ENCODE measurements at places on chromosomes 6 and 20.

DNA sequence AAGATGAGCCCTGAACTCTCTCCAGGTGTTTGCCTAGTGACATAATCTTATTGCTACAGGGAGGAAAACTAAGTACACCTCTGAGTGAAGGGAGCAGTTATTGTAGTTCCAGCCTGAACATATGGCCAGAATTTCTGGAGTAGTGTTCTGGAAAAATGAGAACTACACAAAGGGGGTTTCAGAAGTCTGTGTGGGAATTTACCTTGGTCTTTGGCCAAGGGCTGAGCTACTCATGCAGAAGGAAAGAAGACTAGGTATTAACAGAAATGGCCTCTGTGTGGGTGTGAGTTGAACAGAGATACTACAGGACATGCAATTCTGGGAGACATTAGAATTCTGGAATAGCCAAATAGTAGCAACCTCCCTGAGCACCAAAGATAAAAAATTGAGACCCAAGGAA lies 1009.7 kb upstream of the GJE1 start:
- DNase-seq: no peak

DNA sequence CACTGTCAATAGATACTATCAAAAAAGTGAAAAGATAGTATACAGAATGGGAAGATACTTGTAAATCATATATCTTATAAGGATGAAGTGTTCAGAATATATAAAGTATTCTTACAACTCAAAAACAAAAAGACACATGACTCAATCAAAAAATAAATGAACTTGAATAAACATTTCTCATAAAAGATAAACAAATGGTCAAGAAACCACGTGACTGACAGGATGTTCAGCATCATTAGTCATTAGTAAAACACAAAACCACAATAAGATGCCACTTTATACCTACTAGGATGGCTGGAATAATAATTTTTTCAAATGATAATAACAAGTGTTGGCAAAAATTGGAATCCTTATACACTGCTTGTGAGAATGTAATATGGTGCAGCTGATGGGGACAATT lies 729.1 kb upstream of the HS3ST5 start:
- DNase-seq: no peak

GRCh38 chr6:13358511-13358910 lies 30.2 kb upstream of the TBC1D7 start:
- no peak for DNase-seq

GRCh38 chr6:150696190-150696589 lies 96.5 kb downstream of the PLEKHG1 start:
- DNase-seq: no peak

DNA sequence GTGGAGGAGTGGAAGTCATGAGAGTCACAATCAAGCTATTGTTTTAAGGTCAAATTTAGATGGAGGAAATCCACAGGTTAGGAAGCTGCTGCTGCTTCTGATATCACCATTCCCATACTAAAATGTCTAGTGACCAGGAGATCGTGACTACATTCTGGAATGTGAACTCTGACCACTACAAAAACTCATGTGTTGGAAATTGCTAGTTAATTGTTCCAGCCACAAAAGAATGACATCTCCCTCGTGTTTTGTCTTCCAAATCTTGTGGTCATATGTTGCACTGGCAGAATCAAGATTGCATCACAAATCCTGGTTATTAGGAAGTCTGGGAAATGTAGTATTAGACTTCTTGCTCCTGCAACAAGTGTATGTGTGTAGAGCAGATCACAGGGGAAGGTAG lies 441.9 kb downstream of the CD109 start:
- no peak for DNase-seq

- DNase-seq: no peak
Measured at GRCh38 chr6:24923885-24924401, 11.8 kb downstream of the RIPOR2 start.

DNA sequence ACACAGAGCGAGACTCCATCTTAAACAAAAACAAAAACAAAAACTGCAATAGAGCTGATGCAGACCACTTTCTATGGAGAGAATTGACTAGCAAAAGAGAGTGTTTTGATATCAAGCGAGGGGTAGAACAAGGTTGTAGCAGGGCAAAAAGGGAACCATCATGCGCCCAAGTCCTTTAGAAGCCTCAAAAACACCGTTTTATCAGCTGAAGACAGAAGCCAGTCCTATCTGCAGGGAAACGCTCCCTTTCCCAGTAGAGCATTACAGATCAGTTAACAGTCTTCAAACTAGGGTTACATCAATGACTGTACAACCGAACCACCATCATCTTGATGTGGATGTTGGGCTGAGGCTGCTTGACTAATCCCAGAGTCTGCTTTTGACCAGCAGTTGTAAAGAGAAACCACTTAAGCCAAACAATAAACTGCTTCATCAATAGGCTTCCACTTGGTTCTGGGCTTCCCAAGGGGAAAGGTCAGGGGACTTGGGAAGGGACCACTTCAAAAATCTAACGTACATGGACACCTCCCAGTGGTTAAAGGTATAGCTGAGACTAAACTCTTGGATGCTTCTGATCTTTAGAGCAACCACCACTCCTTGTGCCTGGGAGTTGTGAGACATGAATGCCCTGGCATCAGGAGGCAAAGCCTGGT lies 59.6 kb upstream of the SPDEF start:
- DNase-seq: no peak

- no peak for DNase-seq
Measured at GRCh38 chr6:37513155-37513554, 13.5 kb upstream of the CCDC167 start.

DNA sequence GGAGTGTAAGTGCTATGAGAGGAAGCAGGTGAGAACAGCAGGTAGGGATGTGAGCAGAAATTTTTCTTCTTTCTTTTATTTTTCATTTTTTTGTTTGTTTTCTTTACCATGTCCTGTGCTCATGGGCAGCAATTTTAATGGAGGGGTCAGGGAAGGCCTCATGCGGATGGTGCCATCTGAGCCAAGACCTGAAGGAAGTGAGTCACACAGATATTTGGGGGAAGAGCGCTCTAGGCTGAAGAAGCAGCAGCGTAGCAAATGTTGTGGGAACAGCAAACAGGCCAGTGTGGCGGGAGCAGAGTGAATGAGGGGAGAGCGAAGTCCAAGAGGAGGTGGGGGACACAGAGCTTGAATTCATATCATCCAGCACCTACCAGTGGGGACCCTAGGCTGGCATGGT lies 12.7 kb downstream of the SPDEF start:
- DNase-seq: no peak

DNA sequence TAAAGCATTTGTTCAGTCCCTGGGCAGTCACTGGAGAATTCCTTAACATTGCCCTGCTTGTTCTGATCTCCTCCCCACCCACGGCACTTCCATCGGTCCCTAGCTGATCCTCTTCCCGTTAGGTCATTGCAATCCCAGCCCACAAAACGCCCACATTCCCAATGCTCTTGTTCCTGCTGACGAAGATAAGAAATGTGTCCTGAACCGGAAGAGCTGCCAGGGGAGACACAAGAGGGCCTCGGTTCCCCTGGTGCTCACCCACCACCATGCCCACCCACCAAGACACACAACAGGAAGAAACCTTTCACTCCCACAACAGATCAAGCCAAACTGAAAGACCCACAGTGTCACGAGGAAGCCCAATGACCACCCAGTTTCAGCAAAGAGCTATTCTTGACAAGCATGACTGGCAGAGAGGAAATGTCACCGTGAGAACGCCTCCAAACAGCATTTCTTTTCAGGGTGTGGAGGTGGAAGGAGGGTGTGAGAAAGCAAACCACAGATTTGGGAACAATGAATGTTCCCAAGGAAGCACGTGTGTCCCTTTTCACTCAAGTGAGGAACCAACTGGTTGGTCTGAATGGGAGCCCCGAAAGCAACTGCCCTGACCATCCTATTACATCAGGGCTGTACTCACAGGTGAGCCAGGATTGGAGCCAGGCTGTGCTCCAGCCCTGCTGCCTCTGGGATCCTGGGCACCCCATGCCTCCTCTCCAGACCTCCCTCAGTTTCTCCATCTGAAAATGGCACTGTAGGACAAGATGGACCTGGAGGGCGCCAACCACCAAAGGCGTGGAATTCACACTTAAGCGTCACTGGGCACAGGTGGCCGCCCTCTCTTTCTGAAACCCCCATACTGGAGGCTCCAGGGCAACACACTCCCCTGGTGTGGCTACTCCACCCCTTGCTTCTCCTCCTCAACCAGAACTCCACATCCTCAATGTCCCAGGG lies 97.5 kb downstream of the ZMYND8 start:
- peak; percentile 67 for DNase-seq

DNA sequence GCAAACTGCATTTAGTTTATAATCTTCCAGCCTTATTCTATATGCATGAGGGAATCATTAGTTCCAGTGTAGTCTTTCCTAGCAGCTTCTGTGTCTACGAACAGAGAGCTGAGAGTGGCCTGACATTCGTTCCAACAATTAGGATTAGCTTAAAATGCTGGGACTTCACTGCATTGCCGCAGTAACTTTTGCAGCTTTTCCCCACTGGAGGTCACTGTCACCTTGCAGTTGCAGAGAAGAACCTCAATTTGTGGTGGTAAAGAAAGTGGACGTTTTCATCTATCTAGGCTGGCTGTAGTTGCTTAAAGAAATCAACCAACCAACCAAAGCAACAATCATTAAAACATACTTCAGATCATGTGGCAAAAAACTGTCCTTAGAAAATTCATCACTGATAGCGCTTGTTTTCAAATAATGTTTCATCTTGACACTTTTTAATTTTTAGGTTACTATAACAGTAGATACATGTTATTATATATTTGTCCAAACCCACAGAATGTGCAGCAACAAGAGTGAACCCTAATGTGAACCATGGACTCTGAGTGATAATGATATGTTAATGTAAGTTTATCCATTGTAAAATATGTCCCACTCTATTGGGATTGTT lies 12.2 kb downstream of the MYLK4 start:
- DNase-seq: peak; percentile 55

GRCh38 chr20:49595811-49596561 lies 28.0 kb upstream of the PTGIS start:
- no peak for DNase-seq

- no peak for DNase-seq
Measured at GRCh38 chr6:165178056-165178455, 131.3 kb downstream of the C6orf118 start.

DNA sequence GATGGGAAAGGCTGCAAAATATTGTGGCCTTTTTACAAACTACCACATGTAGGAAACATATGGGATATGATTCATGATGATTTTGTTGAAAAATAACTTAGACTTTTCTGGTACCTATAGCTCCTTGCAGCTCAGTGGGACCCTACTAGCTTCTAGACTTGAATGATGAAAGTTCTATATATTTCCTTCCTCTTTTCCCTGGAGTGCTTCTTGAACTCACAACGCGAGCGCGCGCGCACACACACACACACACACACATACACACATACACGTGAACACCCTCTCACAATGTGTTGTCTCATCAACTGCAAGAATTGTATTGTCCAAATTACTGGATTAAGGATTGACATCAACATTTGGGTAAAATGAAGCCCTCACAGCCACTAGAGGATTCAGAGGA lies 61.9 kb downstream of the TOX2 start:
- no peak for DNase-seq
